Thoracic aorta endothelial cell (primary cell): ENCODE measurements at places on chromosomes 16 and 17. TPM values are rescaled to one million over a fixed set of nuclear protein-coding genes. Genes with fewer than 3 reads are reported as not detected.

The KRT34 gene
- not detected in 2 replicates for total RNA-seq

The EPN3 gene
- total RNA-seq = 0.07 and 0.13 TPM in 2 replicates

The TERF2IP gene
- 34.5 and 42.3 TPM in 2 replicates for total RNA-seq

The KRT9 gene
- not detected in 2 replicates for total RNA-seq

The CACNA1G gene
- not detected in 2 replicates for total RNA-seq

The BLMH gene
- total RNA-seq = 62.2 and 75.1 TPM in 2 replicates

The GH1 gene
- total RNA-seq = not detected in 2 replicates
